Stimulated activated CD4-positive, alpha-beta T cell treated with anti-CD3 and anti-CD28 coated beads, Interleukin-2, amount 100 ng/mL, for 24 hours (primary cell): ENCODE measurements at places on chromosomes 11 and 22.
A peak's percentile ranks its signal among the peaks of the same experiment; 100 is the strongest.

GRCh38 chr11:64745521-64746328 lies 1.8 kb upstream of the RASGRP2 start:
- DNase-seq, result peak; percentile 62

- DNase-seq, result no peak
Observed at GRCh38 chr11:126837581-126837980, 163.0 kb downstream of the KIRREL3 start.

- no peak for DNase-seq
Observed at GRCh38 chr22:38802671-38803121, 8.8 kb upstream of the DNAL4 start.

DNA sequence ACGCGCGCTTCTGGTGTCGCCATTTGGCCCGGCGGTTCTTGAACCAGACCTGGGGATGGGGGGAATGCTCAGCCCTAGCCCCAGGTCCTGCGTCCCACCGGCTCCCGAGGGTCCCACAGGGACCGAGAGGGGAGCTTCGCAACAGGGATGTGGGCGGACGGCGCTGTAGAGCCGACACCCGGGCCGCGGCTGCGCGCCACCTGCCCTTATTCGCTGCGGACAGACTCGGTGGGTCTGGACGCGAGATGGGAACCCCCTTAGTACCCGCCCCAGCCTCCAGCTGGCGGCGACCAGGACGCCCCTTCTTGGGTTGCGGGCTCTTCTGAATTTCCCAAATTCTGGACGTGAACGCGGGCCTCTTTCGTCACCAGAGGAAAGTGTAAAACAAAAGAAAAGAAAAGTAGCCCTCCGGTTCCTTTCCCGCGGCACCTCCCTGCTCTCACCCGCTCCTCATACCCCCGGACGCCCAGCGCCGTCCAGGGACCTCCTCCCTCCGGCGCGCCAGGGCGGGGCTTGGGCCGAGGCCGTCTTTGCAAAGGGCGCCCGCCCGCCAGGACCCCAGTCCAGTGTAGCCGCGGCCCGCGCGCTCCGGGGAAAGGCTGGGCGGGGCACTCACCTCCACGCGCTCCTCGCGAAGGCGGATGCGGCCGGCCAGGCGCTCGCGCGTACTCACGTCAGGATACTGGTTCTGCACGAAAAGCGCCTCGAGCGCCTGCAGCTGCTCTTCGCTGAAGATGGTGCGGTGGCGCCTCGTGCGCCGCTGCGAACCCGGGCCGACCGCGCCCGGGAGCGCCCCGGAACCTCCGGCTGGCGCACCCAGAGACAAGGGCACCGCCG lies 827 bp downstream of the GSC2 start:
- peak; percentile 52 for DNase-seq

DNA sequence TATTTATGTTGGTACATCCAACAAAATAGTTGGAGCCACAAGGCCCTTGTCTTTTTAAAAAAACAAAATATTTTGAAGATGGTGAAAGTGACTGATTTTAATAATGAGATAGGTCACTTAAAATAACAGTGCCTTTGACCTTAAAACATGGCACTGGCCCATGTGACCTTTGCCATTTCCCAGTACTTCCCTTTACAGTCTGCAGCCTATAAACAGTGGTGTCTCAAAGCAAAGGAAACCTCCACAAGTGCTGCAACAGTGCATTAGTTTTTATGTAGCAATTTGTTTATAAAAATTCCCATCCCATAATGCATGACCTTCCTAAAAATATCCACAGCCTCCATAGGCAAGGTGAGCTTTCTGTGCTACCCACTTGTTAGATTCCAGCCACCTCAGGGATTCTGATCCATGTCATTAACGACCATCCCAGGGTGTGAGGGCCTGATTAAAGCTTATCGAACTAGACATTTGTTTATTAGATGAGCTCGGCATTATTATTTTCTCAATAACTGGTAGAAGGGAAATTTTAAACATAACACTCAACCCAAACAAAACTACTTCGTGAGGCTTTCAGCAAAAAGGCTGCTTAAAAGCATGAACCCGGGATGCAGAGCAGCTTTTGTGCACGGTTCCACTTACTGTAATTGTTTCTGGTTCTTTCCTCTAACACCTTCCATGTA lies 28.0 kb upstream of the CRKL start:
- no peak for DNase-seq

- DNase-seq, result no peak
Observed at GRCh38 chr11:12235553-12235946, 125.2 kb downstream of the MICAL2 start.

DNA sequence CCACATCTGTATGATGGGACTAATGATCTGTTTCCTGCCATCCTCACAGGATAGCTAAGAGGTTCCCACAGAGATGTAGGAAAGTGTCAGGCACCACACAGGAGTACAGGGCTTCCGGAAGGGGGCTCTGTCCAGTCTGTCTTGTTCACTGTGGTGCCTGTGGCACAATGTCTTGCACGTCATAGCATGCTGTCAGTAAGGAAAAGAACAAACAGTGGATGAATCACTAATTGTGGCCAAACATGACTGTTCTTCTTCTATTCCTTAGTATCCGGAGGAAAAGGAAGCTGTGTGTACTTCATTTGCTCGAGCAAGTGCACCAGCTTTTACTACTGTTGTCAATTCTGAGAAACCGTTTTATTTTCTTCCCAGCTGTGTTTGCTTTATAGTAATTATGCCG lies 73.4 kb upstream of the YWHAH start:
- no peak for DNase-seq

GRCh38 chr11:3021125-3021524 lies 29.0 kb upstream of the NAP1L4 start:
- no peak for DNase-seq

GRCh38 chr11:11822946-11823345 lies 18.8 kb upstream of the USP47 start:
- DNase-seq, result no peak

DNA sequence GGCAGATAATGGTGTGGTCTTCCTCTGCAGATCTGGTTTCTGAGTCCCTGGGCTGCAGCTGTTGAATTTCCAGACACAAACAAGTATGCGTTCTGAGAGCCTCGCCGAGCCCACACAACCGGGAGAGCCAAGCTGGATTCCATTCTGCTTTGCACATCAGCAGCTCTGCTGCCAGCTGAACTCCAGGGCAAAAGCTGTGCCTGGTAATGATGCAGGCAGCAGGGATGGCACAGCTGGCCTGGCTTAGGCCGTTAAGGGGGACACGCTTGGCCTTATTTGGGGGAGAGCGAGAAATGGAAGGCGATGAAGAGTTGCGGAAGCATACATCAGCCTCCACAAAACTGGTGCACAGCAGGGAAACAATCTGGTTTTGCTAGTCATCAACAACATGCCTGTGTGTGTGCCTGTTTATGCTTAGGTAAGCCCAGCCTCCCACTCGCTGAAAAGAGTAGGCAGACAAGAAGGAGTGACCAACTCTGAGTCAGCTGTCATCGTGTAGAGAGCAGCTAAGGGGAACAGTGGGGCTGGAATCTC lies 25.1 kb downstream of the ADAMTS8 start:
- DNase-seq, result no peak

DNA sequence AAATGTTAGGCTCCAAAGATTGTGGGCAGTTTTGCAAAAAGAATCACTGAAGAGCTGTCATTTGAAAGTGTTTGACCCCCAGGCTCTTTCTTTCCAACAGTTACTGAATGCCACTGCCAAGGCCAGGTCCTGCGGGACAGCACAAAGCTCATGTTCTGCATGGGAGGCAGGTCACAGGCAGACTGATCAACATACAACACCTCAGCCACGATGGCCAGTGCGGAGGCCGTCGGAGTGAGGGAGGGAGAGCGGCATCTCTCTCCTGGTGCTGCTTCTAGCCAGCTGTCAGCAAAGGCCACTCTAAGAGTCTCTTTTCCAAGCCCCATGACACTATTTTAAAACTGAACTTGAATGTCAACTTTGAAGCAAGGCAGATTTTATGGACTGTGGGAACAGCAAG lies 49.9 kb downstream of the ARFGAP3 start:
- DNase-seq, result no peak

- DNase-seq, result no peak
Observed at GRCh38 chr22:47055461-47055860, 293.0 kb downstream of the TBC1D22A start.

DNA sequence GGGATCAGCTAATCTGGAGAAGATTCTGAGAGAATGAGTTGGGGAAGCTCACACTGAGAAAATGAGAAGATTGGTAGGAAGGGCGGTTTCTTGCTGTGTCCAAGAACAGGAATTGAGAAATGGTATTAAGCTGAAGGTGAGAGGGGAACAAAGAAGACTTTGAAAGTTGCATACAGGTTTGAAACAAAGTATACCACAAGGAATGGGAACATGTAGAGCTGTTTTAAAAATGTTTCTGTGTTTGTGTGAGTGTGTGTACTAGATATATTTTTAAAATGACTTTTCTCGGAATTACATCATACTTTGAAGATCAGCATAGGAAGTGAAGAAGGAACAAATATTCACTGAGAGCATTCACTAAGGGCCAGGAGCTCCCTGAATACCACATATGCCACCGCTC lies 24.4 kb upstream of the IZUMO1R start:
- no peak for DNase-seq

- no peak for DNase-seq
Observed at GRCh38 chr11:32451808-32452207, 16.5 kb upstream of the WT1 start.

DNA sequence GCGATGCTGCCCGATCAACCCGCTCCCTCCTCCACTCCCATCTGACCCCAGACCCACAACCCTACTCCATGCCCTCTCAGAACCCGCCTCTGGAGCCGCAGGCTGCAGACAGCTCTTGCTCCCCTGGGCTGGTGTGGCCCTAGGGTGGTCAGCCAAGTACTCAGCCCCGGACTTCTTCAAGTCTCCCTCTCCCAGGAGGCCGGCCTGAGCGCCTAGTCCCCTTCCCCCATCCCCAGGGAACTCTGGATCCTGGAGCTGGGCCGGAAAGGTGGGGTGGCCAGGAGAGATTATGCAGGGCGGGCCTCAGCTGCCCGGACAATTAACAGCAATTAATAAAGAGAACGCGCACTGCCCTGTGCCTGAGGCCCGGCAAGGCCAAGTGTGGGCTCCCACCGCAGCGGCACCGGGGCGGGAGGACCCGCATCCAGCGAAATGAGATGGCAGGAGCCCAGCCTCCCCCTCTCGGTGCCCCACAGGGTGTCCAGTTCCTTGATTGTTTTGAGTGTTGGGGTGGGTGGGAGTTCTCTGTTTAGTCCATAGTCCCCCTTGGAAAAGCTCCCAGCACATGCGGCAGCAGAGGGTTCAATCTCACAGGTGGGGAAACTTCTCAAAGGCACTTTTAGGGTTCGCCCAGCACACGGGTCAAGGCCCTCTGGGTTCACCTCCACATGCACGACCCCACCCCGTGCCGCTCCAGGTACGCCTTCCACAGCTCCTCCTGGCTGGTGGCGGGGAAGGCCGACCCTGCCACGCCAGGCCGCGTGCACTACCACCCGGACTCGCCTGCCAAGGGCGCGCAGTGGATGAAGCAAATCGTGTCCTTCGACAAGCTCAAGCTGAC lies 3.1 kb downstream of the TBX1 start:
- no peak for DNase-seq

GRCh38 chr11:1753229-1753928 lies 3.0 kb upstream of the IFITM10 start:
- no peak for DNase-seq

DNA sequence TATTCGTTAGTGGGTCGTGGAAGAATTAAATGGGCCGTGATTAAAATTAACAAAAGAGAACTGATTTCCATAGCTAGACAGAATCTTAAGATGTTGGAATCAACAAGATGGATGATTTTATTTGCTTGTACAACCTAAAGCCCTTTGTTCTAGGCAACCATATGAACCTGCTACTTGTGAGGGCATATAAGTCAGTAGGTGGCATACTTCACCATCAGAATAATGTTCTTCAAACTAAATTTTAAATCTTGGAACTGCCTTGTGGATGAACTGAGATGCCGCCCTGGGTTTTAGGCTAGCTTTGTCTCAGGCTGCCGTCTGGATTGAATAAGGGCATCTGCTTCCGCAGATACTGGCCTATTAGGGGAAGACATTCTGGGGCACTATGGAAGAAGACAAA lies 40.9 kb downstream of the CSRP3 start:
- no peak for DNase-seq

GRCh38 chr11:86708669-86709068 lies 36.3 kb upstream of the ME3 start:
- no peak for DNase-seq

DNA sequence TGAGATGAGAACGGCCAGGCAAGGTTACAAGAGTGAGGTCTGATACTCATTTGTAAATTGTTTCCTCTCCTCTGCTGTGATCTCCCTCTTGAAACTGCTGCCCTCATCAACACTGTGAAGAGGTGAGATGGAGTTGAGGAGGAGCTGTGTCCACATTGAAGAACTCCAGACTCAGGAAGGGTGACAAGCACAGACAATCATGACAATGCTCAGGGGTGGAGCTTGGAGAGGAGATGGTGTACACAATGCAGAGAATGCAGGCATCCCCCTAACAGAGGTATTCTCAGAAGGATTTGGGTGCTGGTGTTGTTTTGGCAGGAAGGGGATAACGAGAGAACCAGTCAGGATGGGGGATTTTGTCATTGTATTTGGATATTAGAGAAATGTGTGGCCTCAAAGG lies 21.5 kb upstream of the MMP7 start:
- no peak for DNase-seq

DNA sequence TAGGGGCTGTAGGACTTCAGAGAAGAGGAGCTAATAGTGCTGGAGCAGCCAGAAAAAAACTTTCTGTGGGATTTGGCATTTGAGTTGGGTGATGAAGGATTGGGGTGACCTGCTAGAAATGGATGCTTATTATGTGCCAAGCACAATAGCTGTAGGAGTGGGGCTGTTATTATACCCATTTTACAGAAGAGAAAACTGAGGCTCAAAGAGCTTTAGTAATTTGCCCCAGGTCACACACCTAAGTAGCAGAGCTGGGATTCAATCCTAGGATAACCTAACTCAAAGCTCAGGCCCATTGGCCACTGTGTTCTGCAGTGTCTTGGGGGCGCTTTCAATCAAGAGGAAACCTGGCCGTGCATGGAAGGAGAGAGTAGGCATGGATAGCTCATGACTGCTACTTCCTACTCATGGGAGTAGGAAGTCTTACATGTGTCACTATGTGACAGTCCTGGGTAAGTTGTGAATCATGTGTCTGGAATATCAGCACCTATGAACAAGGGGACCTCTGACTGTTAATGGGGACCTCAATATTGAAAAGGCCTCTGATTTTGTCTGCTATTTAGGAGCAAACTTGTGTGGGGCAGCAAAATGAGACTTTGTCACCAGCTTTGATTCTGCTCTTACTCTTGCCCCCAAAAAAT lies 6.1 kb upstream of the ELF5 start:
- DNase-seq, result no peak

DNA sequence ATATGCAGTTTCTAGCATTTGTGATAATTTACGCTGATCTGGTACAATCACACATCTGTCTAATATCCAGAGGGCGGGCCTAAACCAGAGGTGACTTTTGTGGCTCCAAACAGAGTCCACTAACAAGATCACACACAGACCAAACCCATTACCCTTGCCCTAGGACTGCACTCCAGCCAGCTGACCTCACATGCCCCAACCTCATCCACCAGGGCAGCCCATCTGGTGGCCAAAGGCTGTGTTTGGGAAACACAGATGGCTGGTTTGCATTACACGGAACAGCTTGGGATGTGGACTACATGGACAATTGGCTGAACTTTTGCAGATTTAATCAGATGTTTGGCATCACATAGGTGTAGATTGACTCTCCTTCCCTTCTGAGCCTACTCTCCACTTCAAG lies 228.2 kb downstream of the GRIK4 start:
- no peak for DNase-seq

GRCh38 chr11:96179905-96180304 lies 163.1 kb downstream of the MAML2 start:
- no peak for DNase-seq

GRCh38 chr11:123377355-123377754 lies 52.7 kb upstream of the GRAMD1B start:
- DNase-seq, result no peak
